Fibroblast of lung (primary cell): ENCODE measurements at places on chromosomes 3 and 15.

- no peak for DNase-seq
Observed at GRCh38 chr15:84721371-84721770, 5.4 kb upstream of the SEC11A start.

- no peak for DNase-seq
Observed at GRCh38 chr15:29457729-29458128, 188.1 kb upstream of the NSMCE3 start.

- peak; percentile 7 for DNase-seq
Observed at GRCh38 chr3:15215996-15216395, 9.9 kb downstream of the CAPN7 start.

- peak; percentile 55 for DNase-seq
Observed at GRCh38 chr3:47685037-47685436, 96.7 kb downstream of the SMARCC1 start.

GRCh38 chr3:132228923-132229322, 88.3 kb upstream of the ACP3 start:
- peak; percentile 6 for DNase-seq

DNA sequence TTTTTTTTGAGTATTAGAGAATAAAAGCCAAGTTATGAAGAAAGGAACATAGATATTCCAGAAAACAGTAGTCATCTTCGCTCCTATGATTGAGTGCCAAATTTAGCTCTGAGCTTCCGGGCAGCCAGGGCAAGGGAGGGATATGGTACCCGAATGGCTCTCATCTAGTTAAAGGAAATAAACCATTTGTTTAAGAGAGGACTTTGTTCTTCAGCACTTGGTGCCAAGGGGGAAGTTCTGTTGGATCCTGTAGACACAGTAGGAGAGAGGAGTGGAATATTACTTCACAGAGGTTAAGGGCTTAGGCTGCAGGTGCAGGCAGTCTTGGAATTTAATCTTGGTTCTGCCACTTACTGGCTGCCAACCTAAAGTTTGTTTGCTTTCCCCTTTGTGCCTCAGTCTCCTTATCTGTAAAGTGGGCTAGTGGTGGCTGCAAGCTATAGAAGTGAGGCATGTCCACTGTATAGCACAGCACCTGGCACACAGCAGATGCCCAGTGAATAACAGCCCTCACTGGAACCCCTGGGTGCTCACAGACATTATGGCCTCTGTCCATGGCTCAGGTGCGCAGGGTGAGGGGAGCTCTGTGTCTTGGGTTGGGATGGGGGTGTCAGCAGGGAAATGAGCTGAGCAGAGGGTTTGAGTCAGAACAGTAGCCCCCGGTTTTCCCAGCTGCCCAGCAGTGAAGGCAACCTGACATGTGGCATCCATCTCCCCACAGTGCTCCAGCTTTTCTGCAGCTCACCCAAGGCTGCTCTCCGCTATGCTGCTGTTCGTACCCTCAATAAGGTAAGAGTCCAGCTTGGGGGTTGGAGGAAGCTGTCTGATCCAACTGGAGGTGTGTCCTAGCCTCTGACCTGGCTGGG, 10.4 kb downstream of the COPG1 start:
- no peak for DNase-seq

DNA sequence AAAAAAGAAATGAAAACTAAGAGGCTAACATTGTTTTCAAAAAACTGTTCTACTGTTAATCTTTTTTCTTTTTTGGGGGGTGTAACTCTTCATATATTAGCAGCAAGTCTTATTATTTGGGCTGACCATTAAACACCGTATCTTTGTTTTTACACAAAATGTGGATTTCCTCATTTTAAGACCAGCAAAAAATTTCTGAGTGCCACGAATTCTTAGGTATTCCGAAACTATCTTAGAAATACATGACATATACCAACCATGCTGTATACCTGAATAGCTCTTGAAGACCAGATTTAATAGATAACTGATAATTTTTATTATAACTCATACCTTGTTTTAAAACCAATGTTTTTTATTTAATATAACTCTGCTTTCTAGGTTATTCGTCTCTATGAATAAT, 620 bp upstream of the TTC23 start:
- no peak for DNase-seq

- DNase-seq = peak; percentile 36
Observed at GRCh38 chr15:88322461-88322860, 65.9 kb upstream of the NTRK3 start.

- peak; percentile 56 for DNase-seq
Observed at GRCh38 chr3:73045391-73045790, 16.1 kb upstream of the EBLN2 start.

DNA sequence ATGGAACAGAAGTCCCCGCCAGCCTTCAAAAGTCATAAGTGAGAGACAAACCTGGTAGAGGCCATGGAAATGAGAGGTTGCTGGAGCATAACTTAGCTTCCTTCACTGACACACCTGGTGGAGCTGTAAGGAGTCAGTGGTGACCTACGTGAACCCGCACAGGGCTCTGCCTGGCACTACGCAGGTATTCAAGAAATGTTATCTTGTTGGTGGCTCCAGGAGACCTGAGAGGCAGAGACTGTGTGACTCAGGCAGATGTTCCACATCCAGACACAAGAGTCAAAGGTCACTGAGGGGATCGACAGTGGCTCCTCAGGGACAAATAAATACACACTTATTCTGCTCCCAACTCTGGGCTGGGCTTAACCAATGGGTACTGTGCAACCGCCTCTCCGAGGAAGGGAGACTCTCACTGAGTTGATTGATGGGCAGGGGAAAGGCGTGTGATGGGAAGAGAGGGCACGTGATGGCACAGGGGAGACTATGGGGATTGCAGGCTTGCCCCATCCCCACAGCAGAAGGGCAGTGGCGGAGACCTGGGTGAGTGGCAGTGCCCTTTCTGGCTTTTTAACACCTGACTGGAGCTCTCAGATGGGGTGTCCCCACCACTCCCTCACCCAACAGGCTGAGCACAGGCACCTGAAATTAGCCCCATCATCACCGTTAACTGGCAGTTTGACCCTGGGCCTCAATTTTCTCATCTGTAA, 111.7 kb upstream of the SMAD3 start:
- no peak for DNase-seq

DNA sequence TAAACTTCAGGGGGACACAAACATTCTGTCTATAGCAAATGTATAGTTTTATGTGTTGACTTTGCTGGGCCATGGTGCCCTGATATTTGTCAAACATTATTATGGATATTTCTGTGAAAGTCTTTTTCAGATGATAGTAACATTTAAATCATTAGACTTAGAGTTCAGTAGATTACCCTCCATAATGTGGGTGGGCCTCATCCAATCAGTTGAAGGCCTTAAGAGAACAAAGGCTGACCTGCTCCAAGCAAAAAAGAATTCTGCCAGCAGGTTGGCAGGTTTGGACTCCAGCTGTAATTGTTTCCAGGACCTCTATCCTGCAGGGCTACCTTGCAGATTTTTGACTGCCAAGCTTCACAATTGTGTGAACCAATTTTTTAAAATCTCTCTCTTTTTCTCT, 1250.9 kb downstream of the ROBO1 start:
- DNase-seq = no peak

DNA sequence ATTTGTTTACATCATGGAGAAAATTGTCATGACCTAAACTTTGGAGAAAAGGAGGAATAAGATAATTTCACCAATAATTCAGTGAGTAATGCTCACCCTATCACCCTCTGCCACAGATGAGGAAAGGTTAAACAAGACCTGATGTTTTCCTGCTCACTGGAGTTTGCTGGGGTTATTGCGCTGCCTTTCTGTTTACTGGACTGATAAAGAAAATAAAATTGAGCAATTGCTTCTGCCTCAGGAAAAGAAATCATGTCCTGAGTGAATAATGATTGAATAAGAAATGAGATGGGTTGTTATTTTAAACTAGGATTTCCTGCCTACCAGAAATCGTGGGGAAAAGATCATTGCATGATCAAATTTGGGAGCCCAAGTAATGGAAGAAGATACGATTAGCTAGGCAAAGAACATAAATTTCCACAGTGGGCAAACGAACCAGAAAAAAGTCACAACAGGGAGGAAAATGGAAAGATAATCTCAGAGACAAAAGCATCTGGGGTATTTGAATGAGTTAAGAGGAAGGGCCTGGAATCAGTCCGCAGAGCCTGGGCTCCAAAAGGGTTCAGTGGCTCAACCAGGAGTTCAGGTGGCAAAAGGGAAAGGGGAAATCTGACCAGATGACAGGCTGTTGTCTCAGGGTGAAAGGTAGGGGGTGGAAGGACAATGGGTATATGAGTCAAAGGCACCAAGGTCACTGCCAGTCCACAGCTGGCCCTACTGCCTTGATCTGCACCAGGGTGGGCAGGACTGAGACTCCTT, 146.8 kb downstream of the FAM43A start:
- no peak for DNase-seq

GRCh38 chr15:67750371-67750770, 74.9 kb upstream of the SKOR1 start:
- DNase-seq = no peak

GRCh38 chr15:80779658-80780415, 667 bp downstream of the CEMIP start:
- peak; percentile 25 for DNase-seq

DNA sequence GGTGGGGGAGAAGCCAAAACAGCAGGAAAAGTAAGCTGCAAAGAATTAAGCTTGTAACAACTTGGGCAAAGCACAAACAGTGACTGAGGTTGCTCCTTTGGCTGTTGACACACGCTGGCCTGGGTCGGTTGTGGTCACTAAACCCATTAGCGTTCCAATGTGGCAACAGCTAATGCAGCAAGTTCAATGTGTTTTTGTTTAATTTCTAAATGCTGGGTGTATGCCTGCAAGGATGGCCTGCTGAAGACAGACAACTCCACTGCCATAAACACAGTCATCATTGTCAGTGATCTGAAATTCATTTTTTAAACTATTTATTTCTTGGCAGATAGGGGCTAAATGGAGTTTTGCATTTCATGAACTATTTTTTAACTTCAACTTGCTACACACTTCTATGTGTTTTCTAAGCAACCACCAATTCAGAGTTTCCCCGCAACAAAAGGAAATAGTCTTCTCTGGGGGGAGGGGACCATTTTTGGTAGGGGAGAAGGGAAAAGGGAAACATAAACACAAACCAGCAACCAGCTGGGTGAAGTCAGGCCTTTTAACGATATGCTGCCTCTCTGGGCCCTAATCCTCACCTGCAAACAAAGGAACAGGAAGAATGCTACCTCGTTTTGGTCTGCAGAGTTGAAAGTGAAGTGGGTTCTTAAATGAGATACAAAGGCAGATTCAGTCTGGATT, 34.8 kb upstream of the WNT5A start:
- DNase-seq = peak; percentile 75

DNA sequence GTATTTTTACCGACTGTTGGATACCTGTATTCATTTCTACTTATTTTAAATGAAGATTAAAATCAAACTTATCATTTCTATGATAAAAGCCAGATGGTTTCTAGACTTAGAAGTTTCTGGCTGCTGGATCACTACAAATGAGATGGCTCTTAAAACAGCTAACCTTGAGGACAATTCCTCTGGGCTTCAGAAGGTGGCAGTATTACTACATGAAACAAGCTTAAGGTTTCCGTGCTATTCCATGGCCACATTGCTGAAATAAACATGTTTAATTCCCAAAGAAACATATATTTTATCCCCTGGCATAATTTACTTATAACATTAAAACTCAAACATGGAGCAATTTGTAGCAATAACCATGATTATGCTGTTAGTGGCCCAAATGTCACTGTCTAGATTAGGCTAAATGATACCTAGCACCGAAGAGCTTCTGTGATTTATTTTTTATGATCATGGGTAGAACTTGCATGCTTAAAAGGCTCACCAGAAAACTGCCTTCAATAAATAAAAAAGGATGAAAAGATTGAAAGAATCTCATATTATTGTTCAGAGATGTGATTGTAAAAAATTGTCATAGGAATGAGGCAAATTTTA, 204.0 kb upstream of the NANOGP8 start:
- peak; percentile 86 for DNase-seq

DNA sequence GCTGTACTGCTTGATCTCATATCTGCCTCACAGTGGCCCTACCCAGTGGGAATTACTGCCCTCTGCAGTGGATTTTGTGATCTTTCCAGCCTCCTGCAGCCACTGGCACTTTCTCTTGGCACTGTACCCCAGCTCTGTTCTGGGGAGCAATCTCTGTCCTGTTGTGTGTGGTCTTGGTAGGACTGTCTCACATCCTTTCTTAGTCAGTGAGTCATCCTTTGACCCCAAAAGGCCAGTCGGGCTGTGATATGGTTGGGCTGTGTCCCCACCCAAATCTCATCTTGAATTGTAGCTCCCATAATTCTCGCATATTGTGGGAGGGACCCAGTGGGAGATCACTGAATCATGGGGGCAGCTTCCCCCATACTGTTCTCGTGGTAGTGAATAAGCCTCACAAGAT, 133.3 kb upstream of the TPM1 start:
- DNase-seq = no peak
